MM.1S (cell line): ENCODE measurements at places on chromosomes 6 and 20.

- no peak for DNase-seq
Observed at GRCh38 chr6:31639043-31639442, 13.4 kb downstream of the BAG6 start.

GRCh38 chr6:113903666-113904330 is 46.7 kb downstream of the MARCKS start:
- no peak for DNase-seq

DNA sequence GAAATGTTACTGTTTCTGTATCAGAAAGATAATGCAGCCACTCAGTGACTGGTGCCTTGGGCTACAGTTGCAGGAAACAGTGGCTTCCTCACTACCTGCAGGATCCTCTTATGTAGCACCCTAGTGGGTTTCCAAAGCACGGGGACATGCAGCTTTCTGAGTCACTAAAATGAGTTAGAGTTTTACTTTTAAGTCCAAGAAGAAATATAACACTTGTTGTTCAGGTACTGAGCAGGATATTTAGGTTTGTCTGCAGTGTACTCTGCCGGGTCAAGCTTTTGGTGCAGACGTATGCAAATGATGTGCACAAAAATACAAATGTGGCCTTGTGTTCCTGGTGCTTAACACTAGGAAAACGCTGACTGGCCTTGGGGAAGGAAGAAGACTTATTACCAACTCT is 22.0 kb downstream of the ACSS1 start:
- peak; percentile 40 for DNase-seq

DNA sequence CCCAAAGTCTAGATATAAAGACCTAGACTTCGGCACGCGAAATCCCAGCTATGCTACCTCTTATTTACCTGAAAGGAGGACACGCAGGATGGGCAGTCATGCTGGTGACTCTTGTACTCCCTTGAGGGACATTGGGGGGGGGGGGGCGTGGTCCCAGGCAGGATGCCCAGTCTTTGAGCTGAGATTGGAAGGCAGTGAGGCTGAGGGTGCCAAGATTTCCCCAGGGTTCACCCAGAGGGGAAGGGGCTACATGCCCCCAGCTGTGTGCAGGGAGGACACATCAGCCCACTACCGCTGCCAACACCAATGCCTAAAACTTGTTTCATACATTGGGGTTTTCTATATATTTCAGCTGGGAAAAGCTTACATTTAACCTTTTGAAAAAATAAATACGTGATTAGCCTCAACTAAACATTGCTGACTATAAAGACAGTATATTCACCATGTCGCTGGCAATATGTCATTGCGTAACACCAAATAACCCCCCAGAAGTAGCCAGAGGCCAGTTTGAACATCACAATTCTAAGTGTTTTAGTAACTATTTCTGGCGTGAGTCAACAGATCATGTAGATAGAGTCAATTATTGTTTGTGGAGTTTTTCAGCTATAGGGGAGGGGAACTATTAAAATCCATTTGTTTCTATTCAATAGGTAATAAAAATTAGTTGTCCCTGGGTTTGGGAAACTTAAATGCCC is 21.6 kb downstream of the MGME1 start:
- DNase-seq = no peak

GRCh38 chr20:38890497-38890818 is 35.8 kb upstream of the FAM83D start:
- DNase-seq = no peak

- DNase-seq = no peak
Observed at GRCh38 chr20:18822832-18823231, 9.2 kb downstream of the SCP2D1 start.

GRCh38 chr20:20743511-20744169 is 31.2 kb upstream of the RALGAPA2 start:
- DNase-seq = no peak

DNA sequence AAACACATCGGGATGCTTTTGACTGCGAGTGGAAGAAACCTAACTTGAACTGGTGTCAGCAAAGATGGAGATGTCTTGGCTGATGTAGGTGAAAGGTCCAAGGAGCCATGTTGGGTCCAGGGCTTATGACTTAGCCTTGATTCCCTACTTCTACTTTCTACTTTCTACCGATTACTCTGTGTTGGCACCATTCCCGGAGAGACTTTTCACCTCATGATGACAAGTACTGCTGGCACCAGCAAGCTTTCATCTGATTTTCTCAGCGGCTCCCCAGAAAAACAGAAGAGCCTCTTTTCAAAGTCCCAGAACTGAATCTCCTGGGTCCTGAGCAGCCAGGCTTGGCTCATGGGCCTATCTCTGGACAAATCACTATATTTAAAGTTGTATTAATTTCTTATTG is 4.9 kb upstream of the EDN3 start:
- no peak for DNase-seq

DNA sequence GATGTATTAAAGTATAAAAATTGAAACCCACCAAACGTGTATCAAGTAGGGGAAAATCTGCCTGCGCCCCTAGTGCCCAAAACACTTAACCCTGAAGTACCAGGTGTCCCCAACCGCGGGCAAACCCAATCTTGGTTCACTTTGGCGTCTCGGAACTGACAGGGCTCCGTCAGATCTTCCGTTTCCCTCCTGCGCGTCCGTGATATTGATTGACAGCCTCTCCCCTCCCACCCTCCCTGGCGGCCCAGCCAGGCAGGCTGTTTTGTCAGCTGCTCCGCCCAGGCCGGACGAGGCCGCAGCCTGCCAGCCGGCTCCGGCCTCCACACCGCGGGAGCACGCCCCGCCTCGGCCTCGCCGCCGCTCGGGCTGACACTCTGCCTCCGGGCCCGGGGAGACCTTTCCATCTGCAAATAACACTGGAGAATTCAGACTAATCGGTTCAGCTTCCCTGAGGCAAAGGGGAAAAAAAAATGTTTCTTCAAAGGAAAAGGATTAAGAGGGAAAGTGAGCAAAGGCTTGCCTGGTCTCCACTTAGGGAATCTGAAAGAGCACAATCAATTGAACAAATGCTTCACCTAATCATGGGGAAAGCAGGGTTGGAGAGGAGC is 234.9 kb upstream of the MCHR2 start:
- peak; percentile 86 for DNase-seq

GRCh38 chr6:159642481-159642880 is 50.6 kb downstream of the SOD2 start:
- DNase-seq = no peak

DNA sequence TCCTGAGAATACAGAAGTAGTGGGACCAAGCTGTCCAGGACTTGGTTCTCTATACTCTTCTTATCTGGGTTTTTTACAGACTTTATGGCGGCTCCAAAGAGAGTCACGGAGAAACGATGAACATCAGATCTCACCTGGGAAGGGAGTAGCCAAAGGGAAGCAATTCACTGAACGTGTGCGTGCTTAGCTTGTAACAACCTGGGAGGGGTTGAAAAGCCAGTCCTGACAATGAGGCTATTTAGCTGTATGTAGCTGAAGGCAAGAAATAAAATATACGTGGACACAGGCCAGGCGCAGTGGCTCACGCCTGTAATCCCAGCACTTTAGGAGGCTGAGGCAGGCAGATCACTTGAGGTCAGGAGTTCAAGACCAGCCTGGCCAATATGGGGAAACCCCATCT is 18.2 kb upstream of the RBL1 start:
- no peak for DNase-seq

DNA sequence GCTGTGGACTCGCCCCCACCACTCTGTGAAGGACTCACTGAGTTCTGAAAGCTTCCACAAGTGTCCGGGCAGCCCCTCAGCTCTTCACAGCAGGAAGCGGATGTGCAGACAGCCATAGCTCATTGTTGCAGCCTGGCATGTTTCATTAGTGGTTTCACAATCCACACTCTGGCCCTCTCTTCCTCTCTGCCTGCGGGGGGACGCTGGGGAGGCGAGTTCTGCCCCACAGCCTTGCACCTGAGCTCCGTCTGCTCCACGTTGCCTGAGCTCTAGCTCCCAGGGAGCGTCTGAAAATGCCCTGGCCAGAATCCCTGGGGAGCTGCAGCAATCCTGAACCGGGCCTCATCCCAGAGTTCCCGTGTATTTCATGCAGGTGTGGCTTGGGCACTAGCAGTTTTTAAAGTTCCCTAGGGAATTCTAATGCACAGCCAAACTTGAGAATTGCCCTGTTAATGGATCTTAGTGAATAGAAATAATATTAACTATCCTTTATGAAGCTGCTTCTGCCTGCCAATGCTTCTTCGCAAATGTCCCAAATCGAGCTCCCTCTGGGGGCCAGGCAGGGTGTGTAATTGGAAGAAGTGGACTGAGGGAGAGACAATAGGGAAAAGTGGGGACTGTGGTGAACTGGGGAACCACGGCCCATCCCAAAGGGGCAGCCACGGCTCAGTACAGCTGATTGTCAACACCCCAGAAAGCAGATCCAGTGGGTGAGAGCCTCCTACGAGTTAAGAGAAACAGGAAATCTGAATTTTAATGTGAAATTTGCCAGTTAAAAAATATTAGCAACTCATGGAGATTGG is 51.5 kb downstream of the CTCFL start:
- DNase-seq = peak; percentile 86

DNA sequence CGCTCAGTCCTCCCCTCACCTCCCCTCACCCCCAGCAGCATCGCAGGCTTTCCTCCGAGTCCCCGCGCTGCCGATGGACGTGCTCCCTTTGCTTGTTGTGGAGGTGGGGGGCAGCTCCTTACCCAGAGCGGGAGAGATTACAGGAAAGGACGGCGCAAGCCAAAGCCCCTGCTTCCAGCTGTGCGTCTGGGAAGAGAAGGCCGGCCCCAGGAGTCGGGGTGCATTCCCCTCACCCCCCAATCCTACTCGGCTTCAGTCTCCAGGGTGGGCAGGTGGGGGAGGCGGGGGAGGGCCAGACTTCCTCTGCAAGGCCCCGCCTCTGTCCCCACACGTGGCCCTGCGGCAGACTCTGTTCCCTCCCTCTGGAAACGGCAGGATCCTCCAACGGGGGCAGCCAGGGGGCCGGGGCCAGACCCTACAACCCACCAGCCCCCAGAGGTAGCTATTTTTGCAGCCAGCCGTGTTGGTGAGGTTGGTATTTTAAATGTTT is 43.6 kb downstream of the NTSR1 start:
- DNase-seq = no peak

GRCh38 chr6:1821513-1822183 is 211.9 kb downstream of the FOXC1 start:
- DNase-seq = peak; percentile 80

- no peak for DNase-seq
Observed at GRCh38 chr20:19511931-19512330, 246.1 kb upstream of the RIN2 start.

DNA sequence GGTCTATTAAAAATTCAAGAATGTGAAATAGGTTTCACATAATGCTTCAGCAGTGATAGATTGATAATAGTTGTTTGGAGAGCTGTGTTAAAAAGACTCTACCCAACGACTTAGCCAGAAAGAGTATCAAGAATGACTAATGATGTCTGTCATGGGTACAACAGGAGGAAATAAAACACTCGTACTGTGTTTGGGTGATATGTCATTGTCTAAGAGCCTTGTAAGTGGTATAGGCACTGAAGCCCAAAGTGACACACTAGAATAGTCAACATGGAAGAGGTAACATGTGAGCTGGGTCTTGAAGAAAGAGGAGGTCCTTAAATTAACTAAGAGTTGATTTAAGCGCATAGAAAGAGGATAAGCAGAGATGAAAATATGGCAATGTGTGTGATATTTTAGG is 471.8 kb upstream of the MAN1A1 start:
- DNase-seq = no peak

DNA sequence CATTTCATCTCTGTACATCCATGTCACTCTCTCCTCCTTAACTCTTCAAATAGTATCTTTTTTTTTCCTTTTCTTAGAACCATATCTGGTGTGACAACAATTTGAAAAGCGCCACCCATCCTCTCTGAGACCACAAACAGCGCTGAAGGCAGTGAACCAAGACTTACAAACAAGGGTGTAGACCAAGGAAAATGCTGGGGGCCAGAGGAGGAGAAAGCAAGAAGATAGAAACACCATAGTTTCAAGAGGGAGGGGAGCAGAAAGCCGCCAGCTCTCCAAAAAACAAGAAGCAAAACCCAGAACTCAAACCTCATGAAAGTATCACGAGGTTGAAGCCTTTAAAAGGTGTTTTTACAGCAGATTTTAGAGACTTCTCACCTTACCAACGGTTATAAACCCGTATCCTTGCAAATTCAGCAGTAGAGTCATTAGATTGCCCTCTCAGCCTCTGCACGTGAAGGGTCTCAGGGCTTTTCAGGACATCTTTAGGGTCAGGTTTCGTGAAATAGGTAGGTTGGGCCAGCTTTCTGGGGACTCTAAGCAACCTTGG is 13.3 kb upstream of the RIPOR2 start:
- peak; percentile 26 for DNase-seq
